Activated CD4-positive, alpha-beta T cell treated with anti-CD3 and anti-CD28 coated beads, Interleukin-2, Interleukin-6, amounts not matched to agents 100 ng/mL and 50 ng/mL, durations not matched to agents 16 hours and 8 hours (primary cell): ENCODE measurements at places on chromosomes 11 and 22.

GRCh38 chr22:23405366-23405851 lies 174.7 kb downstream of the IGLL1 start:
- no peak for DNase-seq

- DNase-seq: no peak
These were observed 26.8 kb upstream of the WT1 start for GRCh38 chr11:32462011-32462690.

DNA sequence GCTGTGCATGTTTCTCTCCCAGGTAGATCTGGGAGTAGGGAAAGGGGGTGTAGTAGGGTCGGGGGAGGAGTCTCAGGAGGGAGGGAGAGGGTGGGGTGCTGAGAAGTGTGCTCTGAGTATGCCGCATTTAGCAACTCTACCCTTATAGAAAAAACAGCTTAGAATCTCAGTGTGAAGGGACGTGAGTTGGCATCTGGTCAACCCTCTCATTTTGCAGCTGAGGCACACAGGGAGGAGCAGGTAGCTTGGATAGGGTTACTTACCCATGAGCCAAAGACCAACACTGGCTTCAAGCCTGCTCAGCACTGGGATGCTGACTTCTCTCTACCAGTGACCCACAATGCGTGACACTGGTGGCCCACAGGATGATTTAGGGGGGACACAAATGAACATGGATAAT lies 95.9 kb downstream of the FBXO7 start:
- no peak for DNase-seq

- DNase-seq: no peak
These were observed 1.1 kb upstream of the SERGEF start for GRCh38 chr11:18013790-18014507.

- DNase-seq: no peak
These were observed 3.9 kb downstream of the OR8D4 start for GRCh38 chr11:123905826-123906225.

GRCh38 chr11:57368845-57369232 lies 12.1 kb downstream of the PRG3 start:
- no peak for DNase-seq

- DNase-seq: no peak
These were observed 89.2 kb downstream of the GALNT18 start for GRCh38 chr11:11532574-11532973.

- DNase-seq: no peak
These were observed 12.1 kb upstream of the BBOX1 start for GRCh38 chr11:27028561-27028965.

DNA sequence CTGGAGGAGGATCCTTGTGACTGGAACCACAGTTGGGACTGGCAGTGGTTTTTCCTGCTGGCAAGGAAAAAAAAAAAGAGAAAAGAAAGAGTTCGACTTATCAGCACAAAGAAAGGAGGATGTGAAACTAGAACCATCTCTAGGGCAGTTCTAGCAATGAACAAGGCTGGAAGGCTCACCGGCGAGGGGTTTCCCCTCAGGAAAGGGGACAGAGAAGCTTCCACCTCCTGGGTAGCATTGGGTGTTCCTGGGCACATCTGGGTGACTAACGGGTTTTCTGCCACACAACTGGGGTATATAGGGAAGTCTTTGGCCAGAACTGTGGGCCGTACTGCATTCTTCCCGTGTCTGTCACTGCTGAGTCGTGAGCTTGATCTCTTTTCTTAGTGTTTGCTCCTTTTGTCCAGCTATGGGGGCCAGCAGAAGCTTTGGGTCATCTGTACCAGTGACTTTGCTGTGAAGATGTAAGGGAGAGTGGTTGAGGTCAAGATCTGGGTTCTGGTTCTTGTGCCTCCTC lies 109.4 kb upstream of the OR4B1 start:
- peak; percentile 77 for DNase-seq

- no peak for DNase-seq
These were observed 133.6 kb upstream of the SESN3 start for GRCh38 chr11:95364324-95365295.

DNA sequence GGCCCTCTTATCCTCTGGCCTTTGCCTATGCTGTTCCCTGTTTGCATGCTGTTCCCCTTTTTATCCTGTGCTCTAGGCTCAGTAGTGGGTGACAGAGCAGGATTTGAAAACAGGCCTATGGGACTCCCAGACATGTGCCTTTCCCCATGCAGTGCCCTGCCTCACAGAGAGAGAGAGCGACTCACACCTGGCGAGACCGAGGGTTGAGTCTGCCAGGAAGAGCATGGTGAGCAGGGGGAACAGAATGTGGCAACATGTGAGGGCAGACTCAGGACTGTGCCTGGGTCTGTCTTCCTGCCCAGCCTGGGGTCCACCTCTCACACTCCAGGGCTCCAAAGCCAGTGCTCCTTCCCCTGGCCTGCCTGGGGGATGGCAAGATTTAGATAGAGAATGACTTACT lies 75.0 kb downstream of the NFAM1 start:
- DNase-seq: no peak

DNA sequence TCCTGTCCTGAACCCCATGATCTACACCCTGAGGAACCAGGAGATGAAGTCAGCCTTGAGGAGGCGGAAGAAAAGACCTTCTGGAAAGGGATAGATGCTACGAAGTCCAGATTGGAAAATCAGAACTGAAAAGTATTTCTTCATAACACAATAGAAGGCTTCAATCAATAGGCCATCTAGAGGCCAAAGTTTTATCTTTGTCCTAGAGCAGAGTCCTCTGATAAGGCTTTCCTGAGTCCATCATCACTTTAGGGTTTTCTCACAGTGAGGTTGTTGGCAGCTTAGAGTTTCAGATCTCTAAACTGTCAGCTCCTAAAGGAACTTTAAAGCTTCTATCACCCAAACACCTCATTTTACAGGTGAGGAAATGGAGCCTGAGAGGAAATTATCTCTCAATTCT lies 21.3 kb downstream of the OR4D9 start:
- no peak for DNase-seq

DNA sequence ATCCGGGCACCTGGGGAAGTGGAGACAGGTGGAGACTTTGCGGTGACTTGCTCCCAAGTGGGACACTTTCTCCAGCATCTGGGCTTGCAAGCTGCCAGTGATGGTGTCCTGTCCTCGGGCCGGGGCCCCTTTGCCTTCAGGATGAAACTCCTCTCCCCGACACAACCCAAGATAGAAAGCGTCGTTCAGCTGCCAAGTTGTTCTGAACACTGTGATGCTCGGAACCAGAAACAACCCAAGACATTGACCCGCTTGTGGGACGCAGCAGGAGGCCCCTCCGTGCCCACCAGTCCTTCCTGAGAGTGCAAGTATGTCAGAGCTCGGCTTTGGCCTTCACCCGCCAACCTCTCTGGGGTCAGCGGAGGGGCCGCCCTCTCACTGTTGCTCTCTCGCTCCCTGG lies 31.3 kb downstream of the LINC01488 start:
- DNase-seq: no peak

DNA sequence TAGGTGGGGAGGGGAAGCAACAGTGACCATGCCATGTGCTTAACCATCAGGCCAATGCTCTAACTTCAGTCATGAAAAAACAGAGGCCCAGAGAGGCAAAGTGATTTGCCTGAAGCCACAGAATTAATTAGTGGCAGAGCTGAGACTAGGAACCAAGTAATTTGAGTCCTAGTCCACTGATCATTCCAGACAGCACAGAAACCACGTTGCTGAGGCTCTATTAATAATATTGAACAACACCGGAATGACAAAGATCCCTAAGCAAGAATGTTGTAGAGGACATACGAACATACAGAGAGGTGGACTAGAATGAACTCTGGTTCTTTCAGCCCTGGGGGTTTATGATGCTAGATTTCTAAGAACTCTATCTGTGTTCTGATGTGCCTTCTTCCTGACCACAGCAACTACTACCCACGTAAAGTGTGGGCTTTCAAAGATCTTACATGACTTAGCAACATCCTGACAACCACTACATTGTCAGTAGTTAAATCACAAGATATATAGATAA lies 92.3 kb downstream of the GAB2 start:
- peak; percentile 58 for DNase-seq

DNA sequence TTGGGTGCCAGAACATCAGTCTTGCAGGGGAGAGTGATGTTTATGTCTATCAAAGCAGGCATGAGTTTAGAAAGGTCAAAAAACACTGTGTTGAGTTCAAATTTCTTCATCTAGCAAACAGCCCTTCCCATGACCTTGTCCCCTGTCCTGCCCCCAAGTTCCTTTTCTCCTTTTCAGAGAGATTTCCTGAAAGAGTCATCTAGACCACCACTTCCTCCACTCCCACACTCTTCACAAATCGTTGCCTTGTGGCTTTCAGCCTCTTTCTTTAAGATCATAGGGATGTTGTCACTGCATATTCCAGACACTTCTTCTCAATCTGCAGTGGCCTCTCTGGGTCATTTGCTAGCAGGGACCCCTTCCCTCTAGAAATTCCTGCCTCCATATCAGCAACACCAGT lies 290.5 kb downstream of the TENM4 start:
- DNase-seq: no peak

DNA sequence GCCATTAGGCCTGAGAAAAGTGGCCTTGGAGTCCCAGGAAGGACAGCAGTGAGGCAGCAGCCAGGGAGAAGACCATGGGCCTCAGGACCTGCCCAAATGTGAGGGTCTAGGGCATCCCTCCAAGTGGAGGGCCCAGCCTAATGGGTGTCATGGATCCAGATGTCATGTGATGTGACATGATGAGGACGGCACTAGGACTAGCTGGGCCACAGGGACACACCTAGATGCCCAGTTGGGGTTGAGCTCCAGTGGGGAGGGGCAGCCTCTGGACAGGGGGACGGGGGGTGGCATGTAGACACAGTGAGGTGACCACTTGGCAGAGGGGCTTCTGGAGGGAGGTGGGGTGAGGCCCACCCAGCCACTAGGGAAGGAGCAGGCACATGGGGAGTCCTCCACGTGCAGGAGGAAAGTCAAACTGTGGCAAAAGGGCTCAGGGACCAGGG lies 5.4 kb downstream of the SCARF2 start:
- no peak for DNase-seq

DNA sequence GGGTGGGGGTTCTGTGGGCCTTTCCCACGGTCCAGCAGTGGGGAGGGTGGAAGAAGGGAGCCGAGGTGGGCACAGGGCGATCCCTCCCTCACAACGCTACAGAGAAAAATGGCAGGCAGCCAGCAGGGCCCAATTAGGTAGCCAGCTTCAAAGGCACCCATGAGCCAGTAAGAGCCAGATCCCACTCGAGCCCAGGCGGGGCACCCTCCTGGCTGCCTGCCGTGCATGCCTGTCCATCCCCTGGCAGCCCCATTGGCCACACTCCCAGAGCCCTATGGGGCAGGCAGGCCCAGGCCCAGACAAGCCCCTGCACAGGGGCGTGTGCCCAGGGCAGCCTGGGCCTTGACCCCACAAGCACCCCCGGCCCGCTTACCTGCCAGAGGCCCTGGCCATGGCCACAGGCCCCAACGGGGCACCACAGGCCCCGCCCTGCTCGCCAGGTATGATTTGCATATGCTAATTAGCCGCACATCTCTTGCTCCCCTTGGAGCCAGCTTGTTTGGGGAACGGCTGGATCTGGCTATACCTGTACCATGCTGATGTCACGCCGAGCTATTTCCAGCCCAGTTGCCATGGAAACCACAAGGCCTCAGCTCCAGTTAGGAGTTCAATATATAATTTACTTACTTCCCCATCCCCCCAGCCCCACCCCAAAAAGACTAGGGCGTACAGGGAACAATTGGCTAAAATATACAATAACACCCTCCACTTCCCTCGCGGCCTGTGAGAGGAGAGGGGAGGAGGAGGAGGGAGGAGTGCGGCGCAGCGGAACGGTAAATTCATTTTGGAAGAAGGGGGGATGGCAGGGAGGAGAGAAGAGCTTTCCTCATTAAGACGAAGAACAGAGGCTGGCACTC lies 47.5 kb upstream of the TCF20 start:
- no peak for DNase-seq

DNA sequence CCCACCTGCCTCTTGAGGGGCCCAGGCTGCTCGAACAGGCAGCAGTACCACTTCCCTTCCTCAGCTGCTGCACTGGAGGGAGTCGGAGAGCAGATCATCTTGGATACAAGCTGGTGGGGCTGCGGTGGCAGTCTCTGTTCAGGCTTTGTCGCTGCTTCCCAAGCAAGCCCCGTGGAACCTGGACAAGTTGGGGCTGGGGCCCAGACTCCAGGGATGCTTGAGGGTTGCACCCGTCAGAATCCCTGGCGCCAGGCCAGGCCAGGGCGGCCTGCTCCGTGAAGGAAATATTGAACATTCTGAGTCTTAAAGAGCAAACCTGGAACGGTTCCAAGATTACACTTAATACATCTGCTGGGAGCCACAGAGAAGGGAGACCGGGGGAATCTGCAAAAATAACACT lies 310.1 kb upstream of the SORL1-AS1 start:
- DNase-seq: no peak

- no peak for DNase-seq
These were observed 4.0 kb upstream of the TRIM29 start for GRCh38 chr11:120141768-120142423.

DNA sequence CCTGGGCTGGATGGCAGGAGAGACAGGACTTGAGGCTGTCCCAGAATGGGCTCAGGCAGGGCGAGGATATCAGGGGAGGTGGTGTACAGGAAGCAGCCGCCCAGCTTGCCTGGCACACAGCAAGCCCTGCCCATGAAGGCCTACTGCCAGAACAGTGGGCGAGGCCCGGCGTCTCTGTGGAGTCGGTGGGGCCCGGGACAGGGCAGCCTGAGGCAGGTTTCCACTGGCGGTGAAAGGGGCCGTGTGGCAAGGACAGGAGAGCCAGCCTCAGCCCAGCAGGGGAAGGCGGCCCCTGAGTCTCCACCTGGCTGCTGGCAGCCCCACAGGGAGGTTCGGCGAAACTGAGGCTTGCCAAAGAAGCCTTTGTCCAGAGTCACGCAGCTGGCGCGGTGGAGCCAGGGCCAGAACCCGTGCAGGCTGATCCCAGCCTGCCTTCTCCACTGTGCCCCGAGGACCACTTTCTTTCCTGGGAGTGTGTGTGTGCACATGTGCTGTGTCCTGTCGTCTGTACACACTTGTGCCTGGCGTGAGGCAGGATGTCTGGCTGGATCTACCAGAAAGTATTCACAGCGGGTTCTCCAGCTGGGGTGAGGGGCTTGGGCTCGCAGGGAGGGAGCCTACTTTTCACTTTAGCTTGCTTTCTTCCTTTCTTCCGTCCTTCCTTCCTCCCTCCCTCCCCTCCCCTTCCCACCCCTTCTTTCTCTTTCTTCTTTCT lies 1.2 kb downstream of the TSPO start:
- peak; percentile 71 for DNase-seq

DNA sequence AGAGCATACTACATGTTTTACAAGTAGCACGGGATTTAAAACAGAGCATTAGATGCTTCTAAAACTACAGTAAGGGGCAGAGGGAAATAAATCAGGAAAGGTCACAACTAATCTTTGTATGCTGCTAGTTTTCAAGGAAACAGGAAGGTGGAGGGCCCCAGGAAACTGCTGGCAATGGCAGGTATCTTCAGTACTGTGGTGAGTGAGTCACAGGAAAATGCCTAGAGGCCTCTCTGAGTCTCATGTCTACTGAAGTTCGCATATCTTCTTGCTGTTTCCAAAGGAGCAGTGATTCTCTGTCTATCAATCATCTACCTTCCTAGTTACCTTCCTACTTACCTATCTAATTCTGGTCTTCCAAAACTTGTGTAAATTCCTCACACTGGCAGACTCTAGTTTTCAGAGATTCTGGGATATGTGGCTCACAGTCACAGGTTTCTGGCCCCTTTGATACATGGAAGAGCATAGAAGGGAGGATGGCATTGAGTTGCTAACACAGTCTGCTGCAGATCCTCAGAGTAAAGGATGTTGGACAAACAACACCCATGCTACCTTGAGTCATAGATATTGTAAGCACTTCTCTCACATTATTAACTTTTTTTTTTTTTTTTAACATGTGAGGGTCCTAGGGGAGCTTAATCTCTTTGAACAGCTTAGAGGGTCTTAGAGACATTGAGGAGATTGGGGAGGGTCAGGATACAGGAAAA lies 58.8 kb upstream of the SYN3 start:
- DNase-seq: no peak

- DNase-seq: no peak
These were observed 28.8 kb downstream of the YAP1 start for GRCh38 chr11:102139081-102139498.
